ENCODE measurements at places on chromosomes 1 and 21.

DNA sequence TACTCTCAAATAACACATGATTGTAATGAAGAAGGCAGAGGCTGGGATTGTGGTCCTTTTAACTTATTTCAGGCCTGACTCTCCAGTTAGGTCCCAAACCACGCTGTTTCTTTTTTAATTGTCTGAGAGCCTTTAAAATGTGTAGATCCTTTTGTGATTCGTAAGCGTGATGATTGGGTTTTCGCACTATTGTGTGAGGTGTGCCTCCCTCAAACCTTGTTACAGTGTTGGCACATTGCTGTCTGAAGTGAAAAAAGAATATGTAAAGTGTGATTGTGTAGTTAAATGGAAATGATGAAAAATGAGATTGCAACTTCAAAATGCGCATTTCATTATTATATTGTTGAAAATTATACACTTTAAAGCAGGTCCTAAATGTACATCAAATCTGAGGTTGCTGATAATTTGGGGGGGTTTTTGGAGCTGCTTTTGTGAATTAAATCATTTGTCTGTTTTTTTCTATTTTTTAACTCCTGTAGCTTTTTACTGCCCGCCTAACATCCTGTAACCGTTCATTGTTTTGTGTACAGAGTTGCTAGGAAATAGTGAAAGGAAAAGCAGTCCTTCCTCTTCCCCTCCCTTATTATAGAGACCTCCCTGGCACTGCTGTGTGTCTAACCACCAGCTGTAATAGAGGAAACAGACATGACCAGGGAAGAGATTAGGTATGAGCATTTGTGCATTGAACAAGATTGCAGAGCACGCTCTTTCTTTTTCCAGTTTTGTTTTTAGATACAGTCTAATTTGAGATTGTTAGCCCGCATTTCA, 43.3 kb downstream of the IARS2 start:
- no peak for DNase-seq

- DNase-seq = no peak
Observed at GRCh38 chr1:160520582-160520981, 2.5 kb downstream of the SLAMF6 start.

DNA sequence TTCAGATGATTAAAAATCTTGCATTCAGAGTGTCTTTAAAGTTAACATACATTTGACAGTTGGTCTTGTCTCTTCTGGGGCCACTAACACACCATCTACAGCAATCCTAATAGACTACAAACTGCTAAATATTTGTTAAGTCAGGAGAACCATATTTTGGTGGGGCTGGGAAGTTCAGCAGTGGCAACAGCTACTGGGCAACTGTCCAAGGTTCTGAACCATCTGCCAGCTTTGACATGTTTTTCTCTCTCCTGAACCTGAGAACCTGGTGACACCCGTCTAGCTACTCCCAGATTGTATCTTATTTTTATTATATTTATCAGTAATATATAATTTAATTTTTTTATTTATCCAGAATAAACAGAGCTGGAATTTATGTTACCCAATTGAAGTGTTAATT, 199.0 kb upstream of the DPYD start:
- no peak for DNase-seq

GRCh38 chr1:182629499-182630096, 25.4 kb upstream of the RGS16 start:
- DNase-seq = no peak

GRCh38 chr1:150268340-150268704, 494 bp downstream of the APH1A start:
- DNase-seq = no peak

DNA sequence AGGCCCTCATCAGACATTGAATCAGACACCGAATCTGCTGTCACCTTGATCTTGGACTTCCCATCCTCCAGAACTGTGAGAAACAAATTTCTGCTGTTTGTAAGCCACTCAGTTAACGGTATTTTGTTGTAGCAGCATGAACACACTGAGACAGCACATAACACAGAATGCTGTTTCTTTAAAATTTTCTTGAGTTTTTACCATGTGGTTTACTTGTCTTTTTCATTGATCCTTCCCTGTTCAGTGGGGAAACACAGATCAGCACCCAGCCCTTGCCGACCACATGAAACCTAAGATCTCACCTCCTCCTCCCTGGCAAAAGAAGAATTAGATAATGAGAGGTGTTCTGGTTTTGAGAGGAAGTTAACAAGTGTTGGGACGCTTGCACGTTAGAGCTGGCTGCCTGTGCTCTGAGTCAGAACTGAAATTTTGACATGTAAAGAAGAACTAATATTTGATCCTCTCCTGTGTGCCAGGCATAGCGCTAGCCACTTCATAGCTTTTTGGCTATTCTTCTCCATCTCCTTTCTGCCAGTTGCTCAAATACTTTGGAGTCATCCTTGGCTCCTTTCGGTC, 179.6 kb downstream of the DHRS3 start:
- DNase-seq = no peak

GRCh38 chr1:234605983-234606783, 3.8 kb downstream of the IRF2BP2 start:
- DNase-seq = no peak

- DNase-seq = no peak
Observed at GRCh38 chr21:16713331-16714117, 799.3 kb upstream of the CXADR start.

- no peak for DNase-seq
Observed at GRCh38 chr1:160400223-160400645, at the start of gene VANGL2. Gene VANGL2, plus strand, starts transcription at chr1:160400564. Its CDS starts 15,274 bp downstream, at chr1:160415838.

GRCh38 chr1:31038360-31038759, 27.2 kb downstream of the PUM1 start:
- no peak for DNase-seq

DNA sequence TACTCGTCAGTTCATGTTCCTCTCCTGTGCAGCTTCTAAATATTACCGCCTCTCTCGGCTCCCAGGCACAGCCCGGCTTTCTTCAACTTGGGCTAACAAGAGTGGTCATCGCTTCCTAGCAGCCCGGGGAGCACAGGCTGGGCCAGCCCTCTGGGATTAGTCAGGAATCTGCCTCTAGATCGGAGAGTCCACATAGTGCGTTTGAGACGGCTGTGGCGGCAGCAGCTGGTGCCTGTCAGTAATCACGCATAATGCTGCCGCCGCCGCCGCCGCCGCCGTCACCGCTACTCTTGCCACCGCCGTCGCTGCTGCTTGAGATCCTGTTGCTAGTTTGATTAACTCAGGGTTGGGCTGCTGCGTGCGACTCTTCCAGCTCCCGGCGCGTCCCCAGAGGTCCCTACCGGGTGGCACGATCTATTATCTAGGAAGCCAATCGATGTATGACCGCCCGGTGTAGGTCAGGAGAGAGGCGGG, at the start of gene RXRG:
Gene RXRG (minus strand): TSS at position 230 of the 474 bp plus-strand sequence. CDS start 233 bp downstream, outside the sequence.
- DNase-seq = no peak

- no peak for DNase-seq
Observed at GRCh38 chr21:35512346-35512745, 463.2 kb upstream of the RUNX1 start.

- DNase-seq = no peak
Observed at GRCh38 chr1:153506386-153506785, 29.4 kb downstream of the S100A6 start.

GRCh38 chr21:34582506-34583150, 32.3 kb downstream of the RCAN1 start:
- peak; percentile 24 for DNase-seq

DNA sequence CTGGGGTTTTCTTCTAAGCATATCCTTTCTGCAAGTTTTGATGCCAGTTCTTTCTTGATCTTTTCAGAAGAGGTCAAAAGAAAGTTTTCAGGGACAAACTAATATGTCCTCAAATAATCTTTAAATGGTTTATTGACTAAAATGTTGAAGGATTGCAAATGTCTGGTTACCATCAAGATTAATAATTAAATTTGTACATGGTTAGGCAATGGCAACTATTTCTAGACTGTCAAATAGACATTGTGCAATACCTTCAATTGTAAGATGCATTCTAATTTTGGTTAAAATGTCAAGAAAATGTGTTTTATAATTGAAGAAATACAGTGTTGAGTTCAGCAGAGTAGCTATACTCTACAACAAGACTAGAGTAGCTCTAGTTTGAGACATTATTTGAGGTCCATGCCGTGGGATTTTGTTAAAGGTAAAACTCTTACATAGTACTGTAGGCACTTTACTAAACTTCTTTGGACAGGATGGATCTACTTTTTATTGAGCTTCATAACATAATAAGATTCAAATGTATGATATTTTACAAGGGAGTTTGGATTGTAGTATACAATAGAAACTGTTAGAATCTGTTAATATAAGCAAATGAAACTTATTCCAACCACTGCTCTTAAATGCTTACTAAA, 22.6 kb downstream of the MAEL start:
- no peak for DNase-seq

- no peak for DNase-seq
Observed at GRCh38 chr1:190739926-190740325, 262.3 kb upstream of the BRINP3 start.

DNA sequence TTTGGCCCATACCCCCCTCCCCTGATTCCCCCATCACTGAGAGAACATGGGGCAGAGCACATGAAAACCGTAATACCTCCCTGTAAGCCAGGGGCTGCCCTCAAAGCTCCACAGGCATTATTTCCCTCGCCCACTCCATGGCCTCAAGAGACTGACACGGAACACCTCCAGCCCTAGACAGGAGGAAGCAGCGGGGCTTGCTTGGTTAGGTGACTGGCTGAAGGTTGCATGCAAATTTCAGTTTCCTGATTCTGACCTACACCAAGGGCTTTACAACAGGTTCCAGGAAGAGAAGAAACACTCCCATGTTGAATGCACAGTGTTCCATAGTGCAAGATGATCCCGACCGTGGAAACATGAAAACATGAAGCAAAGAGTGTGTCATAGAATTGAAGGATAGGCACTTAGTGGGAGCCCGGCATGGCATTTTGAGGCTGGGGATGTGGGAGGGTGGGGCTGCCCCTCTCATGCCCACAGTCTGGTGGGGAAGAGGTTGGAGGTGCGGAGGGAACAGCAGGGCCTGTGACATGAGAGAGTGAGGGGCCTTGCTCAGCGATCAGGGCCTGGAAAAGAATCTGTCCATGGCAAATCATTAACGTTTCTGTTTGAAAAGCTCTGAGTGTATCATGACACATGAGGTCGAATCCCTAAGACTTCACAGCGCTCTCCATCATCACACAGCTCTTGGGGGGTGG, 33.5 kb downstream of the GPR137B start:
- no peak for DNase-seq

DNA sequence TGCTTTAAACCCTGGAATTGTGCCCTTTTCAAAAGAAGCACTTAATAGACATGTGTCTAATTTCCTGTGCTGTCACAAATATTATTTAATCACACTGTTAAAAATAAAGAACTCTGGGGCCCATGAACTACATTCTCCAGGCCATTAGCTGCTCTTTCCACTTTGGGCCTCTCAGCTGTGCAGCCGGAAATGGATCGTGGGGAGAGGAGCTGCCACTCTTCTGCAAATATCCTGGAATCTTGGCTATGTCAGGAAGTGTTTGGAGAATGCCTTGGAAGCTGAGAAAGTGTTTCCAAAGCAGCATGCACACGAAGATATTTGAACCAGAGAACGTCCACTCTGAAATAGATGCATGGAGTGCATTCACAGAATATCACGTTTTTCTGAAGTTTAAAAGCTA, 27.5 kb upstream of the VPS26C start:
- DNase-seq = no peak

All from AG04450 (cell line).